SK-N-DZ (cell line): ENCODE measurements at places on chromosomes 3 and 15.

DNA sequence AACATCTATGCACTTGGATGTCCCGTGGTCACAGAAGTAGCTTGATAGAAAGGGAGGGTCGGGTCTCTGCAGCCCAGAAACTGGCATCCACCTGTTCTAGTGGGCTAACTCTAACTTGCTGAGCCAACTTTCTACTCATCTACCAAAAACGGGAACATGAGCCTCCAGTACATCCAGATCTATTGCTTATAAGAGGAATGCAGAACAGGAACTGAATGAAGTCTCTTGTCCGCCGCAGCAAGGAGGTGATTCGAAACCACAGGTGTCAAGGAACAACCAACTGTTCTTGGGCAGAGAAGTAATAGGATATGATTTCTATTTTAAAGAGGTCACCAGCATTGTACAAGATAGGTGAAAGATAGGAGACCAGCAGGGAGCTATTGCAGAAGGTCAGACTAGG is 17.9 kb downstream of the TERC start:
- DNase-seq = no peak

GRCh38 chr3:62919784-62920465 is 44.7 kb upstream of the CADPS start:
- no peak for DNase-seq

- DNase-seq = peak; percentile 74
These were observed 173.2 kb upstream of the STAC start for GRCh38 chr3:36206956-36207580.

- peak; percentile 49 for DNase-seq
These were observed 36.4 kb downstream of the MECOM start for GRCh38 chr3:169627073-169627472.

DNA sequence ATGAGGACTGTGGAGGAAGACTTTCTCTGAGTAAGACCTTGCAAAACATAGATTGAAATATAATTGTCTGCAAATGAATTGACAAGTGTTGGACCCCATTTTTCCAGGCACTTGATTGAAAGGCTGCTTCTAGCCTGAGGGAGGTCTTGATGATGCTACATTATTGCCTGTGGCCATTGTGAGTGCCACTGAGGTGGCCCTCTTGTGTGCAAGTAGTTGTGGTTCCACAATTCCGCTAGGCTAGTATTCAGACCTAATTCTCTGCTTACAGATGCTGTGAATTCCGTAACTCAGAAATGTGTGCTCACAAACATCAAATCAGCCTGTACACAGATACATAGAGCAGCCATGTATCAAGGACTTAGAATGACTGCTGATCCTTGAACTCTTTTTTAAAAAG is 34.7 kb downstream of the FNDC3B start:
- no peak for DNase-seq

DNA sequence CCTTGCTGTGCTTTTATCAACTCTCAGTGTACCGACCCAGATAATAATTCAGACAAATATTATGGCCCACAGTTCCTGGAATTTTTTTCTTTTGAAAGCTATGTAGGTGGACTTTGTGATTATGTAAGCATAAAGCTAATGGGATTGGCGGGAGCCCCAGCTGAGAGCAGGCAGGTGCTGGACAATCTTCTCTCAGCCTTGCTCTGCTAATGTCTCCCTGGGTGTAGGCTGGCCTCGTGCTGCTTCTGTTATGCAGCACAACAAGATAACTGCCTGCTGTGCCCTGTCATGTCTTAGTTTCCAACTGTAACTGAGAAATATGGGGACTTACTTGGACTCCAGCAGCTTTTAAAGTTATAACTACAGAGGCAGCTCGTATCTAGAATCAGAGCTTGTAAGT is 415.0 kb downstream of the PDCD6IP start:
- no peak for DNase-seq

GRCh38 chr3:35635926-35636683 is 3.2 kb upstream of the ARPP21 start:
- DNase-seq = no peak

DNA sequence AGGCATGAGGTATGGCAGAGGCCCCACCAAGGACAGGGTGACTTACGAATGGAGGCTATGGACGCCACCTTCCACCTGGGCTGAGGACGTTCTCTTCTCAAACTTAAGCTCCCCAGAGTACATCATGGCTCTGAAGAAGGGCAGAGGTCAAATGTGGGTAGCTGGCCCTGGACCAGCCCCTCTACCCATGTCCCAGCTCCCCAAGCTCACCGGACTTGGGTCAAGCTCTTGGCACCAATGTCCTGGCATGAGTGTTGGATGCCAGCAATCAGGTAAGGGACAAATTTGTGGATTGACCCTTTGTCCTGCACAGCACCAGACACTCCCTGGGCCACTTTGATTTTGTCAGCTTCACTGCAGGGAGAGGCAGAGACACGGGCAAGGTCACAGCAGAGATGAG is 2.5 kb downstream of the NDUFAF3 start:
- no peak for DNase-seq
